ENCODE measurements at places on chromosomes 2 and 18.
A peak's percentile ranks its signal among the peaks of the same experiment; 100 is the strongest.

DNA sequence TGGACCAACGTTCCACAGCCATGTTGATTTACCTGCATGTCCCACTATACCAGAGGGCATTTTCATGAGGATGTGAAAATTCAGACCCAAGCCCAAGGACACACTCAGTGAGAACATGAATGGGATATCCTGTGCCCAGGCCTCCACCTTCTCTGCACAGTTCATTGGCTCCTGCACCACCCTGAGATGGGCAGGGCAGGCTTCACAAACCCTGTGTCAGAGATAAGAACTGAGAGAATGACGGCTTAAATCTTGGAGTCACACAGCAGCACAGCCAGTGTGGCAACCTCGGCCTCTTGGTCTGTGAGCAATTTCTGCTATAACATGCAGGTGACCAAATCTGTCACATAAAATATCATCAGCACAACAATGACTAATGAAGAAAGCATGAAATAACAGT is 71.9 kb downstream of the UXS1 start:
- no peak for DNase-seq

GRCh38 chr2:118055512-118056164 is 32.6 kb upstream of the INSIG2 start:
- DNase-seq: no peak

- peak; percentile 31 for DNase-seq
These were observed 67.3 kb downstream of the CCBE1 start for GRCh38 chr18:59629894-59630293.

DNA sequence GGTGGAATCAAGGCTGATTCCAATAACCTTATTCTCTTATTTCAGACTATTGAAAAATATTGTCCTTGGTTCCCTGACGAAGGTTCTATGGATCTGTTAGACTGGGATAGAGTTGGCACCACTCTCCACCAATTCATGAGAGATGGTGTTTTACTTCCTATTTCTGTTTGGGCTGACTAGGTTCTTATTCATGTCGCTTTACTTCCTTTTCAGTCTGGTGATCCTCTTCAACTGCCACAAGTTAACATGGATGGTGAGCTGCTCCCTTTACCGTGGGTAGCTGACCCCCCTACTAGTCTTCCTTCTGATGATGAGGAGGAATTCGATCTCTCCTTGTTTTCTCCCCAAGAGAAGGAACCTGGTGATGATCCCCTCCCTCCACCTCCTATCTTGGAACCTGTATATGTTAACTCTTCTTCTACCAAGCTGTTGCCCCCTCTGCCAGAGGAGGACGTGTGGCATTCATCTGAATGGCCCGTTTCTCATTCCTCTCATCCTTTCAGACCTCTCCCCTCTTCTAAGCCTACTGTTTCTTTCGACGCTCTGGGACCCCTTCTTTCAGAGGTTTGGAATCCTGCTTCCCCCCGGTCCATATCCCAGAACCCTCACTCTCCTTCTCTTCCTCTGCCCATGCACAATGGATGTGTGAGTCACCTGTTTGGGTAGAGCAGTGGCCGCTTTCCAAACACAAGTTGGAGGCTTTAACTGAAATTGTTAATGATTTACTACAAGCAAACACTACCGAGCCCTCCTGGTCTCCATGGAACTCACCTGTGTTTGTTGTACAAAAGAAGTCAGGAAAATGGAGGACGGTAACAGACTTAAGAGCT is 13.5 kb upstream of the CNOT11 start:
- DNase-seq: no peak

DNA sequence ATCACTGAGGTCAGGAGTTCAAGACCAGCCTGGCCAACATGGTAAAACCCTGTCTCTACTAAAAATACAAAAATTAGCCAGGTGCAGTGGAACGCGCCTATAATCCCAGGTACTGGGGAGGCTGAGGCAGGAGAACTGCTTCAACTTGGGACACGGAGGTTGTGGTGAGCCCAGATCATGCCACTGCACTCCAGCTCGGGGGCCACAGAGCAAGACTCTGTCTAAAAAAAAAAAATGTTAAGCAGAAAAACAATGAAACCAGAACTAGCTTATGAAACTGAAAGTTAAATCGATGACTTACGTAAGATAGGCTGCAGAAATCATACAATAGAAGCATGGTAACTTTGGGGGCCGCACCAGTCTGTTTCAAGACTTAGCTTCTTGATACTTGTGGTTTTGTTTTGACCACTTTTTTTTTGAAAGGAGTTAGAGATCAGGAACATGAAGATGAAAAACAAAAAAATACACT is 6.2 kb upstream of the GPR155 start:
- DNase-seq: no peak

GRCh38 chr2:101147971-101148370 is 3.2 kb downstream of the TBC1D8 start:
- no peak for DNase-seq

DNA sequence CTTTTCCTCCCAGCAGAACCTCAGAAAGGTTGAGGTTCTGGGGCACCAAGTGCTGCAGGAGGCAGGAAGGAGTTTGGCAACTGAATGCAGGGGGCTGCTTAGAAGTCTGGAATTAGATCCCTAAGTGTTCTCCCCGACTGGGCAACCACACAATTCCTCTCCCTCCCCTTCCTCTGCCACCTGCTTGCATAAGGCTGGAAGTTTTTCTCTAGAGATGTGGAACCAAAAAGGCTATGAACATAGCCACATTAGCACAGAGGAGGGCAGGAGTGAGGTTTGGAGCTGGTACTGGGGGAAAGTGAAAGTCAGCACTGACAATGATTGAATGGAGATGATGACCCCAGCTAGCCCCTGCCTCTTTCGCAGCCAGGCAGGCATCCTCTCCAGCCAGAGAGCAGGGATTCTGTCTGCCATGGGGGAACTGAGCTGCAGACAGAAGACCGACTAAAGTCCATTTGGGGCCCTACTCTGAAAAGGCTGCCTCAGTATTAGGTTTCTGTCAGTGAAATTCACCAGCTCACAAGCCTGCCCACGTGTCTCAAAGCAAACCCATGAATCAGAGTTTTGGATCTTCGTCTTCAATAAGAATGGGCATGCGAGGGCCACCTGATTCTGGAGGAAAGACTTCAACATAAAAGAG is 87.9 kb upstream of the ITGA6 start:
- DNase-seq: no peak

- DNase-seq: no peak
These were observed 6.5 kb downstream of the CERS6 start for GRCh38 chr2:168462543-168463045.
